Upper lobe of left lung (tissue), 6 donors: ENCODE measurements at places on chromosomes 6 and 20. TPM values are rescaled to one million over a fixed set of nuclear protein-coding genes. Genes with fewer than 3 reads are reported as not detected.

DNA sequence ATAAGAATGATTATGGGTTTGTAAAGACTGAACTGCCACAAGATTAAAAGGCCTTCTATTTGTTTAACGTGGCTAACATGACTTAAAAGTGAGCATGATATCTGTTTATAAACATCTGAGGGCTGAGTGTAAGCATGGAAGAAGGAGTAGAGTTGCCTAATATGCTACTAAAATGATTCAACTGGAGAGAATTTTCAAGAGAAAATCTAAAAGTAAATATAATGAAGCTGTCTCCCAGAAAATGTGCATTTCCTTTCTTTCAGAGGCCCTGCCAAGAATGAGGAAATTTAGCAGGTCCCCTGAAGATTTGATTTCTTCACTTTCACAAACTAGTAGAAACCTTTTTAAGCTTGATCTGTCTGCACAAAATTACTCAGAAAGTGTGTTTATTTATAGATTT, 4.2 kb upstream of the EYA4 start:
- no peak overlapping the region for H3K4me3 ChIP-seq
- no peak for DNase-seq
- peaks cover 15% of the 10 kb centered on the region for H3K4me1 ChIP-seq
- no peaks in the 10 kb centered on the region for H3K36me3 ChIP-seq
- H3K27me3 ChIP-seq = peaks cover 16% of the 10 kb centered on the region

- no peak overlapping the region for H3K4me3 ChIP-seq
- H3K27me3 ChIP-seq = no peaks in the 10 kb centered on the region
- H3K27ac ChIP-seq = peak overlapping the region; percentile 74
- DNase-seq = peak; percentile 49
Observed at GRCh38 chr6:22828179-22829062, 259.1 kb downstream of the HDGFL1 start.

DNA sequence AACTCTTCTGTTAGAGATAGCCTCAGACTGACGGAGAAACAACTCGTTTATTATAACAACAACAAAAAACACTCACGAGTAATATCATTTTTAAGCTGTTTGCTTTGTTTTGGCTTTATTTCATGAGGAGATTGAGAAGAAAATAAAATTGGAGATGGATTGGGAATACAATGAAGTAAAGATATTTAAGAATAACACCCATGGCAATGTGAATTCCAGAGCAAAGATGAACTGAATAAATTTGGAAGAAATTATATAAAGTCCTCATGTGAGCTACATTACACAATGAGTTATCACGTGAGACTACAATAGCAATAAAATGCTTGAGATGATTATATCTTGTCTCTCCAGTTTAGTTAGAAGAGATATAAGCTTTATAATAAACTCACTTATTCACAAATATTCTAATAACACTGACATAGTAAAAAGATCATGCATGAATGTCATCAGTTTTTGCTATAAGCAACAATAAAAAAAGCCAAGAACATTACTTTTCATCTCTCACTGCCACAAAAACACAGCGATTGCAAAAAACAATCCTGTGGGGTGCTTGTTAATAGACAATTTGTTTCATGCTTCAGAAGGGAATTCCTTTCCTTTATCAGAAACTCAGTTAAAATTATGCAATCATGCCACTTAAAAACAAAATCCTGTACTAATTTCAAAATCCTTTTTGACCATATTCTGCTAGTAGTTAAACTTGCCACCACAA, 696.7 kb upstream of the MARCKS start:
- no peaks in the 10 kb centered on the region for H3K4me1 ChIP-seq
- no peaks in the 10 kb centered on the region for H3K27me3 ChIP-seq
- no peaks in the 10 kb centered on the region for H3K36me3 ChIP-seq
- H3K4me3 ChIP-seq = no peak overlapping the region

DNA sequence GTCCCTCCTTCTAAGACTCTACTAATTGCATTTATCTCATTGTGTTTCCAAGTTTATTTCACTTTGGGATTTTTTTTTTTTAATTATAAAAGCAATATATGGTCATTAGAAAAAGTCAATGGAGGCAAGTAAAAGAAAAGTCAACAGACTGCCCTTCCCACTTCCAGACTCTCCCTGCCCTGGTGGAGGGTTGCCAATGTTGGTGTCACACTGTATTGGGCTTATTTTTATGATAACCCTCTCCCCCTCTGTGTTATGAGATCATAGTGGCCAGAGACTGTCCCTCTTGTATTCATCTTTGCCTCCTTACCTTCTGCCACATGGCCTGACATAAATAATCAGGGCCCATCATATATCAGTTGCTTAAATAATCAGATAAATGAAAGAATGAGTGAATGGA, 63.4 kb downstream of the LRRC1 start:
- H3K27ac ChIP-seq = no peak overlapping the region
- no peak for DNase-seq
- no peaks in the 10 kb centered on the region for H3K36me3 ChIP-seq
- H3K4me3 ChIP-seq = no peak overlapping the region
- no peaks in the 10 kb centered on the region for H3K4me1 ChIP-seq

DNA sequence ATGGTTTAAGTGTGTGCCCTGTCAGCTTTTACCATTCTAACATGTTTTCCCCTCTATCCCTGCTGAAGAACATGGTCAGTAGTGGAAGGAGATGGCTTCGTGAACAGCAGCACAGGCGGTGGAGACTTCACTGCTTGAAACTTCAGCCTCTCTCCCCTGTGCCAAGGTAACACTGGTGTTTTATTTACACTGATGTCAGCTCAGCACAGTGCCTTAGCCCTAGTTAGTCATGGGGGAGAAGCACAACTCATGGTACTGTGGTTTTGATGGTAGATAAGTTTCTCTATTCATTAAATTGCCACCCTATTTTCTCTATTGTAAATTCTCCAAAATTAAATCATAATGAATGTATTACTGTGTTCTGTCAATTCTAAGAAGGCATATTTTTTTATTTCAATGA, 56.6 kb downstream of the MTHFD1L start:
- no peak for DNase-seq
- H3K36me3 ChIP-seq = no peaks in the 10 kb centered on the region
- H3K4me1 ChIP-seq = no peaks in the 10 kb centered on the region
- H3K27me3 ChIP-seq = no peaks in the 10 kb centered on the region

GRCh38 chr6:25706314-25707014, 48.1 kb upstream of the SLC17A4 start:
- H3K27me3 ChIP-seq = no peaks in the 10 kb centered on the region
- no peak overlapping the region for H3K27ac ChIP-seq

- H3K27me3 ChIP-seq = no peaks in the 10 kb centered on the region
- no peaks in the 10 kb centered on the region for H3K4me1 ChIP-seq
- no peak for DNase-seq
Observed at GRCh38 chr6:24460966-24461365, 28.4 kb downstream of the GPLD1 start.

The TPD52L1 gene
- total RNA-seq = 15.5 TPM

The C6orf89 gene
- 60.8 TPM for total RNA-seq

The CCNC gene
- 42.1 TPM for total RNA-seq

The RAET1G gene
- 0.67 TPM for total RNA-seq

The PARD6B gene
- total RNA-seq = 51.3 TPM

The ADGRF5 gene
- 107 TPM for total RNA-seq
